ENCODE measurements at places on chromosomes 13 and 19. TPM values are rescaled to one million over a fixed set of nuclear protein-coding genes. Genes with fewer than 3 reads are reported as not detected.

MISP gene
- total RNA-seq, result not detected

ZNF470 gene
- total RNA-seq, result 4.4 TPM

BCAM gene
- 2.3 TPM for total RNA-seq

DNA sequence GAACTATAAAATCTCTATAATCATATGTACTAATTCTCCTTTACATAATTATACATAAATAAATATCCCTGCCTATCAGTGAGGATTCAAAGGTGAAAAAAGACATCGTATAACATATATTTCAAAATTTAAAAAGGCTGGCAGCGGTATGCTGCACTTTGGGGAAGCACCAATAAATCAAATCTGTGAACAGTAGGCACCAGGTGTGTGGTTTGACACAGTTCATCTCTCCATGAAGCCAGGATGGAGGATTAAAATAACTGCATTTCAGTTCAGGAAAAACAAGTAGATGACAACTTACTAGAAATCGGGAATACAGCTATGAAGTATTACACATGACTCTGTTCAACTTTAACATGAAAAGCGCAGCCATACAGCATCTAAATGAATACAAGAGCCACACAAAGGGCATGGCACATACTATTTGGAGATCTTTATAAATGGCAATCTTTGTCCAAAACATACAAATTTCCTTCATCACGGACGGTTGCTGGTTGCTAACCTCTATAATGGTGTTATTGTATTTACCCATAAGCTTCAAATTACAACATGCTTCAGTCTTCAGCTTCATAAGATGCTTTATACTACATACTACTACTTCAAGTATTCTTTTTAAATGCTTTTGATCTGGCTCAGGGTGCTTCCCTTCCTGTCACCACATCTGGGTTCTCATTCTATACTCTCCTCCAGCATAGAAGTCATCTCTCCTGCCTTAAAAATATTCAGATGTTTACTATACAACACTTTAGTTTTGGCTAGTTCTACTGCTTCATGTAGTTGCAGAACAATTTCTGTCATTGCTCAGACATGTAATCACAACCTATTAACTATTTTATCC lies 128.7 kb downstream of the KLF12 start:
- no peak for DNase-seq

- DNase-seq, result peak; percentile 79
Observed at GRCh38 chr13:114053026-114053425, 79.2 kb upstream of the C13orf46 start.

DNA sequence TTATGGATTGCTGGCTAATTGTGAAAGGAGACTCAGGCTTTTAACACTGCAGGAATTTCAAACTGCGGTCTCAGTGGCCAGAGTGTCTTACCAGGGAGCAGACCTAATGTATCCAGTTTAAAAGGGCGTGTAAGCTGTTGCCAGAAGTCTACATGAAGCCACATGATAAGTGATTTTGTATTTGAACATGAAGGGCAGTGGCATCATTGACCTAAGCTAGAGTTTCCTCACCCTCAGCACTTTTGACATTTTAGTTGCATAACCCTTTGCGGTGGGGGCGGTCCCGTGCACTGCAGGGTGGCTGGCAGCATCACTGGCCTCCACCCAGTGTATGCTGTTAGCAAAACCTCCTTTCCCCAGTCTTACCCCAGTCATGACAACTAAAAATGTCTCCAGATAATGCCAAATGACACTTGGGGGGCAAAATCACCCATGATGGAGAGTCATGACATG lies 23.7 kb upstream of the GPR18 start:
- no peak for DNase-seq

- no peak for DNase-seq
Observed at GRCh38 chr13:111117961-111118360, 2.9 kb downstream of the ARHGEF7 start.

- DNase-seq, result no peak
Observed at GRCh38 chr13:54232700-54233099, 1204.1 kb downstream of the OLFM4 start.

GRCh38 chr13:29260684-29261083 lies 334.8 kb downstream of the SLC7A1 start:
- DNase-seq, result no peak

GRCh38 chr19:543910-544608 lies at the start of gene GZMM:
Gene GZMM, plus strand, starts transcription at chr19:544053. Its CDS starts 19 bp downstream, at chr19:544072.
- no peak for DNase-seq

DNA sequence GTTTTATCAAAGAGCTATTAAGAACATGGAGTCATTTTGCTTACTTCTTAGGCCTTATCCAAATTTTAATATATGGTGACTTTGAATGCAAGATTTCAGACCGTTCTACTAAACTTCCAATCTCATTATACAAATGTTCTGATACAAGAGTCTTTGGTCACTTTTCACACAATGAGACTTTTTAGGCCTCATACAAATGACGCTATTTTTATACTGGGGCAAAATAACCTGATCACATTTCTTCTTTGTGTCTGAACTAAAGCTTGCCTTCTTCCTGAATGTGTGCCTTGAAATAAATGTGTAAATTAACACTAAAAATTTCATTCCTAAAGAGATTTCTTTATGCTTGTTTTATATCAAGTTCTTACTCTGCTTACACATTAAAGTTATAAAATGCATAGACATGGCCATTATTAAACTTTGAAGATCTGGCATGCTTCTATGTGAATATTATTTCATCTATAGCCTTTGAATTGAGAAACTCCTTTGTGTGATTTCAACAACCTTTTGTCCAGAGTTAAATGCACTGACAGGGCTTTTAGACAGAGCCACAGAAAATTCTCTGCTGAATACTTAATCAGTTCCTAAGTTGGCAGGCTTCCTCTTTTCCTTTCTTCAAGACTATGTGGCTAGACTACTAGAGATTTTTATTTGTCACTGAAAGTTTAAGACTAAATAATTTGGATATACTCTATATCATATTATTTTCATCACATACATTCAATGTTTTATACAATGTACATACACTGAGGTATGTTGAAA lies 86.1 kb downstream of the EDNRB start:
- DNase-seq, result peak; percentile 6

- DNase-seq, result no peak
Observed at GRCh38 chr13:40586886-40587565, 79.4 kb downstream of the FOXO1 start.

GRCh38 chr13:29737061-29737460 lies 113.4 kb downstream of the UBL3 start:
- no peak for DNase-seq
